CD4-positive, alpha-beta T cell treated with Interleukin-21 for 1 hour (primary cell): ENCODE measurements at places on chromosomes 5 and 9.
A peak's percentile ranks its signal among the peaks of the same experiment; 100 is the strongest.

GRCh38 chr5:10594591-10595210 is 30.8 kb downstream of the ANKRD33B start:
- no peak for DNase-seq

GRCh38 chr5:75734913-75735789 is 17.9 kb upstream of the POC5 start:
- DNase-seq: peak; percentile 24

DNA sequence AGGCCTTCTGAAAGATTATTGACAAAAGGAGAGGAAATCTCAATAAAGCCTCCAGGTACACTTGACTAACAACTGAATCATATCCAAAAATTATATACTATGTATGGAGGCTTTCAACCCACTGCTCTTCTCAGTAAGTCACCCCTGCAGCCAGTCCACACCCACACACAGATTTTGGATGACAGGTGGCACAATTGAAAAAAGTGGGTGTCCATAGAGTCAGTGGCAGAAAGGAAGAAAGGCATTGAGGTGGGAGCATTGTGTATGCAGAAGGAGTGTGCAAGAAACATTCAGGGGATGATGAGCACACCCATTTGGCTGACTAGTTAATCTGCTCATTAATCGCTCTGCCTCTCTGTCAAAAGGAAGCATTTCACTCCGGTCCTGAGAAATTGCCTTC is 150.6 kb upstream of the IL12B start:
- DNase-seq: no peak

DNA sequence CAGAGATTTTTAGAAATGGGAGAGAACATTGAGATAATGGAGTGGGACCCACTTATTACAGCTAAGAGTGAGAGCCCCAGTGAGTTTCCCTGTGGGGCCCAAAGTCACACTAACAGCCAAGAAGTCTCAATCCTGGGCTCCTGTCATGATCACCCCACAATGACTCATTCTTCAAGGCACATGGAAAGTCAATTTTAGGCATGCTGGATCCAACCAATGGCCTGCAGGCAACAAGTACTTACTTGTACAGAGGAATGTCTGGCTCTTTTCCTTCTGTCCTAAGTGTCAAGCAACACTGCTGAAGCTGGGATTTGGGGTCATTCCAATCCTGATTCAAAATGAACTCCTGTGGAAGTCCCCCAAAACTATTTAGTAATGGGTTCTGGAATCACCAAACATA is 123.1 kb downstream of the DROSHA start:
- DNase-seq: no peak

DNA sequence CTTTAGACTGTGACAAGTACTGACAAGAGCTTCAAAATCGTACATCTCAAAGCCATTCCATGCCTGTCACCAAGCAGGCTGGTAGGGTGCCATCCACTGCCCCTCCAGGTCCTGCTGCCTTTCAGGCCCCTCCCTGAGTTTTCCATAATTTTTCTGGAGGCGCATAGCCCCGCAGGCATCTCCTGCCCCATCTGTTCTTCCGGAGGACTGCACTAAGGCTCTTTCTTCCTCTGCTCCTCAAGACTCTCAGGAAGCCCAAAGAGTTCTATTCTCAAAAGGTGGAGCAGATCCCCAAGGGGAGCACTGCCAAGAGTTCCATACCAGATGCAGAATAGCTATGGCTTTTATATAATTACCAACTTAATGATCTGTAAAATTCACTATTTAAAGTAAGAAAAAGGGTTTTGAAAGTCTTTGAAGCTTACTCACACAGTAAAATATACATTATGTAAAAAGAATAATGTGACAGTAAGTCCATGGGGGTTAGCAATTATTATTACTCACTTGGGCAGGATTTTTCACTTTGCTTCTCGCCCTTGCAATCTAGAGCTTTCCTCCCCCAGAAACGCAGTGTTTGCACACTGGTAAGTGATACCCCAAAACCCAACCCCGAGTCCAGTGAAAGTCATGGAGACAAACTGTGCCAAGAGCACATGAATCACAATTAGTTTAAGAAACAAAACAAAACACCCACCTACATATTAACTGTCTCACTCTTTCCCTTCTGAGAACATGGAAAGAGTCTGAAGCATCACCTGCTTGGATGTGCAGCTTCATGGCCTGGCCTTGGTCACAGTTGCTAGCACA is 114.1 kb upstream of the DAPK1 start:
- DNase-seq: no peak

- DNase-seq: no peak
Observed at GRCh38 chr5:68418201-68418600, 202.6 kb downstream of the PIK3R1 start.

DNA sequence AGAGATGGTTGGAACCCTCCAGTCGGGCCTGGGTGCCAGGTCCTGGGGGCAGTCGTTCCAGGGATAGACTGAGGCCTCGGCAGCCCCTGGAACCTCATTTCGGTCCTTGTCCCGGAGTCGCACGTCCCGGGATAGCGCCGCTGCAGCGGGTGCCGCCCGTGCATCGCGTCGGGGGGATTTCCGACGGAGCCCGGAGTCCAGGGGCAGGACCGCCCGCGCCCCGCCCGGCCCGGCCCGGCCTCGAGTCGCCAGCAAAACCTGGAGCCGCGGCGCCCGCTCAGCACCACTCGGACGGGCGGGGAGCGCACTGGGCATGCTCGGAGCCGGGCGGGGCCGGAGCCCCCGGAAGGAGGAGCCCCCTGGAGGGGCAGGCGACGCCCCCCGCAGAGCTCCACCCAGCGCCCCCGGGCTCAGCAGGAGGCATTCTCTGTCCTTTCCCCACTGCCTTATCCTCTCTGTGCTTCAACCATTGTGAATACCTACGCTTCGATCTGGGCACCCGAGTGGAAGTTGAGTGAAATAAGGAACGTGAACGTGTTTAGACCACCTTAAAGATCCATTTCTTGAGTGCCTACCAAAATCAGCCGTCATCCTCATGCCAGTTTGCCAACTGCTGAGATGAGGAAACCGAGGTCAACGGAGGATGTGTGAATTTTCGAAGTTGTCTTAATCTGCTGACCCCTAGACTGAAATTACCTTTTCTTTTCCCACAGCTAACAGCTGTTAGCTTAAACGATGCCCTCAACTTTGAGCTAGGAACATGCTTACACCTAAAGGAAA is 1.7 kb upstream of the PTPN3 start:
- DNase-seq: no peak

GRCh38 chr5:171166766-171167165 is 142.3 kb upstream of the TLX3 start:
- no peak for DNase-seq
